WTC11 (cell line): ENCODE measurements at places on chromosomes 16 and 17. TPM values are rescaled to one million over a fixed set of nuclear protein-coding genes. Genes with fewer than 3 reads are reported as not detected.
A peak's percentile ranks its signal among the peaks of the same experiment; 100 is the strongest.

The CMTM2 gene
- not detected in 3 replicates for total RNA-seq

The LRRC36 gene
- 0.13 to 0.39 TPM (median 0.18 TPM) in 3 replicates for total RNA-seq

The SLC38A7 gene
- total RNA-seq, result 20.6 to 23.1 TPM (median 22.9 TPM) in 3 replicates

The FBXO39 gene
- total RNA-seq, result not detected in 3 replicates

The NPIPA5 gene
- 9.1 to 15.0 TPM (median 14.2 TPM) in 3 replicates for total RNA-seq

The KRT33B gene
- total RNA-seq, result not detected in 3 replicates

The SRCIN1 gene
- total RNA-seq, result 10.7 to 17.3 TPM (median 11.1 TPM) in 3 replicates

The PERCC1 gene
- total RNA-seq, result not detected in 3 replicates

The VPS25 gene
- 98.6 to 103 TPM (median 101 TPM) in 3 replicates for total RNA-seq

DNA sequence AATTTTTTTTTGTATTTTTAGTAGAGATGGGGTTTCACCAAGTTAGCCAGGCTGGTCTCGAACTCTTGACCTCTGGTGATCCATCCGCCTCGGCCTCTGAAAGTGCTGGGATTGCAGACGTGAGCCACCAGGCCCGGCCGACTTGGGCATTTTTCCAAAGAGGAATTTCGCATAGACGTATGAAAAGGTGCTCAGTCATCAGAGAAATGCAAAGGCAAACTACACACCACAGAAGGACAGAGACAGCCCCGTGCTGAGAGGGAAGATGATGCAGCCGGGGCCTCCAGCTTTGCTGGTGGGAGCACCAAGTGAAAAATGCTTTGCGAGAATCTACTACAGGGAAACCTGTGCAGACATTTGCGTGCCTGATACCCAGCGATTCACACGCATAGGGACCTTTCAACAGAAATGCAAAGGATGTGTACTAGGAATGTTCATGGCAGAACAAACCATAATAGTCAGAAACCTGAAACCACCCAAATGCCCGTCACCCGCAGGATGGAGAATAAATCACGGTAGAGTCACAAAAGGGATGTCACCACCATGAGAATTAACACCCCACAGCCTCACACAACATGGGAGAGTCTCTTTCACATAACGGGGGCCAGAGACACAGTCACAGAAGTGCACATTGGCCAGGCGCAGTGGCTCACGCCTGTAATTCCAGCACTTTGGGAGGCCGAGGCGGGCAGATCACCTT is 5.2 kb downstream of the RAB40B start:
- H3K4me3 ChIP-seq, result no peak overlapping the region
- no peak overlapping the region for H3K27ac ChIP-seq
- H3K36me3 ChIP-seq, result peaks cover 4% of the 10 kb centered on the region
- H3K27me3 ChIP-seq, result peaks cover 38% of the 10 kb centered on the region
- DNase-seq, result no peak

GRCh38 chr17:34252444-34253138 is 2.5 kb upstream of the CCL2 start:
- peak; percentile 23 for DNase-seq
- H3K36me3 ChIP-seq, result no peaks in the 10 kb centered on the region
- H3K27me3 ChIP-seq, result peaks cover 14% of the 10 kb centered on the region
- H3K4me3 ChIP-seq, result no peak overlapping the region

GRCh38 chr17:1726626-1727257 is 2.2 kb downstream of the WDR81 start:
- no peaks in the 10 kb centered on the region; the same call in 1 of the 2 replicates for H3K27me3 ChIP-seq
- DNase-seq, result no peak
- H3K27ac ChIP-seq, result no peak overlapping the region
- H3K36me3 ChIP-seq, result no peaks in the 10 kb centered on the region; the same call in 1 of the 2 replicates
- H3K4me3 ChIP-seq, result no peak overlapping the region
- peaks cover 4% of the 10 kb centered on the region; the same call in 1 of the 2 replicates for H3K4me1 ChIP-seq

DNA sequence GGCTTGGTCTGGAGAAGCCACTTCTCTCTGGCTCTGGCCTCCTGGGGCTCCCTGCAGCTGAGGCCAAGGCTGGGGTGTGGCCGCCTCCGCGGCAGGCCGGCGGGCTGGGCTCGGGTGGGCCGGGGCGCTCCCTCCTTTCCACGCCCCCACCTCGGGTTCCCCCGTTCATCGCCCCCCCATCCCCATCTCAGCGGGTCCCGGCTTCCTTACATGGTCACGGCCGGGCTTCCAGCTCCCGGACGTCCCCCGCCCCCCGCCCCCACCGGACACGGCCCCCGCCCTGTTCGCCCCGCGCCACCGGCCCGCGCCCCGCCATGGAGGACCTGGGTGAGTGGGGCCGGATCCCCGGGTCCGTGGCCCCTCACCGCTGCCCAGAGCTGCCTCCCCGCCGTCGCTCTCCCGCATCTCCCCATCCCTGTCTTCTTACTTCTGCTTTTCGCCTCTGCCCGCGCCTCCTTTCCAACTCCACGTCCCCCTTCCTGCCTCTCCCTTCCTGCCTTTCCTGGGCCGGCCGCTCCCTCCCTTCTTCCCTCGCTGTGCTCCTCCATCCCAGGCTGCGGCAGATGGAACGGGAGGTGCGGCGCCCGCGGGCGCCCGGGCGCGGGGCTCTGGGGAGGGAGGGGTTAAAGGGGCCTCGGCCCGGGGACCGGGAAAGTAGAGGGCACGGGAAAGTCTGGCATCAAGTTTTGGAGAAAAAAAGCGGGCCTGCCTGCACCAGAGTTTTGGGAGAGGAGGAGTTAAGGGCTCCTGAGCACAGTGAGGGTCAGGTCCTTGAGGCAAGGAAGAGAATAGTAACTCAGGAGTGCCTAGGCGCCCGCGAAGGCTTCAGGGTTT is at the start of gene TGFB1I1:
Gene TGFB1I1, plus strand, starts transcription at position 278 of the 834 bp plus-strand sequence. Its CDS starts 37 bp downstream, at position 315.
- peaks cover 10% of the 10 kb centered on the region for H3K4me1 ChIP-seq
- no peak within 1 kb of the TSS for H3K27ac ChIP-seq
- peak; percentile 59 for DNase-seq
- H3K4me3 ChIP-seq, result peak within 1 kb of the TSS; percentile 82
- H3K36me3 ChIP-seq, result no peaks in the 10 kb centered on the region
- H3K27me3 ChIP-seq, result peaks cover 63% of the 10 kb centered on the region

DNA sequence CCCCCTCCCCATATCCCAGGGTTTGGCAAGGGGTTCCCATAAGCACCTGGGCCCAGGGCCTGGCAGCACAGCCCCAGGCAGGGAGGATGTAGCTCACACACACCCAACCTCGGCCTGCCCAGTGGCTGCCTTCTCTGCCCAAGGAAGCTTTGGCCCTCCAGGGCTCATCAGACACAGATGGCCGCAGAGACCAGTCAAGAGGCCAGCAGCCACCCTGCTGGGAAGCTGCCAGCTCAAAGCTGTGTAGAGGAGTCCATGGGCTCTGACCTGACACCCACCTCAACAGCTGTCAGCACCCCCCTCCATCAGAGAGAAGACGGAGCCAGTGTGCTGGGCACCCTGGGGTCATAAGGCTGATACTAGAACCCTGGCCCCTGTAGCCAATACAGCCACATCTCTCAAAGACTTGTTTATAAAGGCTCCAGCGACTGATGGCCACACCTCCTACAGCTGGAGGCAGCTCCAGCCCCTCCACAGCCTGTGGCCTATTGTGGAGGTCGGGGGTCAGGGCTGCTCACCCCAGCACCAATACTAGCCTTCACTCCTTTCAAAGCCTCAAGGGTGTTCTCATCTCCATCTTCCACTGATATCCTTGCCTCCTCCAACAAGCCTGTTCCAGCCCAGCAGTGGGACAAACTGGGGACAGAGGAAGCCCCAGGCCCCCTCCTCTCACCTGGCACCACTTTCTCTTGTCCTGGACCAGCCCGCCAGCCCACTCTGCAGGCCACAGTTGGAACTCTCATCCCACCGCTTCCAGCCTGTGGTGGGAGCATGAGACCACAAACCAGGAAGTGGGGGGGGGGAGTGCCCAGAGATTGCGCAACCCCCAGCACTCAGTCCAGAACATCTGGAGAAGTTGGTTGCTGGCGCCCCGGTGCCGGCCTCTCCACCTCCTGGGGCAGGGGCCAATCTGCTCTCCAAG is 2.2 kb upstream of the MPG start:
- peaks cover 57% of the 10 kb centered on the region for H3K4me1 ChIP-seq
- H3K27me3 ChIP-seq, result no peaks in the 10 kb centered on the region; the same call in 1 of the 2 replicates
- no peak overlapping the region for H3K4me3 ChIP-seq
- 0 out of 2 replicates have a peak, but pooled peaks cover 3% of the 10 kb centered on the region for H3K36me3 ChIP-seq
- DNase-seq, result peak; percentile 61

- no peaks in the 10 kb centered on the region; the same call in 1 of the 2 replicates for H3K27me3 ChIP-seq
- H3K4me3 ChIP-seq, result no peak overlapping the region
- no peak for DNase-seq
- no peak overlapping the region for H3K27ac ChIP-seq
These were observed 495.4 kb downstream of the TOX3 start for GRCh38 chr16:52051414-52052172.

DNA sequence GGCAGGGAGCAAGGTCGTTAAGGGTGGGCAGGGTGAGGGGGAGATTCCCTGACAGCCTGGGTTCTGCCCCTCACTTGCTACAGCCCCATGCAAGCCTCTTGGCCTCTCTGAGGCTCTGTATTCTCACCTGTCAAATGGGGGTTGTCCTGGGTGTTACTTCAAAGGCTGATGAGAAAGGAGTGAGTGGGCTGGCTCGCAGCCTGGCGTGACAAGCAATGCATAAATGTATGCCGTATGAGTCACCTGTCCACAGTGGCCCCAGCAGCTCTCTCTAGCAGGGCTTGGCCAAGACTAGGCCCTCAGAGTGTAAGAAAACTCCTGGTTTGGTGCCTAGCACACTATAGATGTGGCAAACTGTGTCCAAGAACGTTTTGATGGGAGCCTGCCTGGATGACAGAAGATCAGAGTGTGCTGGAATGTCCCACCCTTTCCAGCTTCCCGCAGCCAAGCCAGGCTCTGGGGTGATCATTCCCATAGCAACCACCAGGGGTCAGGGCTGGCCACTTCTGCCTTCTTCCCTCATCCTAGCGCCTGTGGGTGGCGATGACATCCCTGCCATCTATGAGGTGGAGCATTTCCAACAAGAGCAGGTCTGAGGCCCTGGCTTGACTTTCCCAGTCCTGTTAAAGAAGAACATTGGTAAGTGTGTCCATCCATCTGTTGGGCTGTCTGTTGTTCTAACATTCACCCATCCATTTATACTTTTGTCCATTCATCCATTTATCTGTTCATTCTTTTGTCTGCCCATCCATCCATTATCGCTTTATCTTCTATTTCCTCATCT is 37.2 kb upstream of the ADGRG1 start:
- peaks cover 28% of the 10 kb centered on the region for H3K27me3 ChIP-seq
- no peak overlapping the region for H3K4me3 ChIP-seq
- peak; percentile 83 for DNase-seq
- 0 out of 2 replicates have a peak, but pooled peaks cover 3% of the 10 kb centered on the region for H3K4me1 ChIP-seq
- peaks cover 3% of the 10 kb centered on the region; the same call in 1 of the 2 replicates for H3K36me3 ChIP-seq
- H3K27ac ChIP-seq, result no peak overlapping the region

GRCh38 chr16:26680671-26681070 is 386.1 kb upstream of the C16orf82 start:
- DNase-seq, result no peak
- no peaks in the 10 kb centered on the region for H3K36me3 ChIP-seq
- no peaks in the 10 kb centered on the region for H3K4me1 ChIP-seq
- no peak overlapping the region for H3K4me3 ChIP-seq

- peak overlapping the region; percentile 38 for H3K4me3 ChIP-seq
- peak overlapping the region; percentile 86 for H3K27ac ChIP-seq
- H3K4me1 ChIP-seq, result peaks cover 12% of the 10 kb centered on the region; the same call in 1 of the 2 replicates
- peaks cover 26% of the 10 kb centered on the region for H3K36me3 ChIP-seq
- no peaks in the 10 kb centered on the region for H3K27me3 ChIP-seq
These were observed 10.2 kb downstream of the RNF213 start for GRCh38 chr17:80270836-80271235.
